ENCODE measurements at places on chromosomes 2 and 18.

- no peak for DNase-seq
Observed at GRCh38 chr2:137693534-137693933, 270.7 kb upstream of the HNMT start.

GRCh38 chr2:121038031-121038430 is 247.0 kb downstream of the TFCP2L1 start:
- DNase-seq = no peak

GRCh38 chr2:97656905-97657587 is 6.8 kb downstream of the ACTR1B start:
- DNase-seq = no peak

- no peak for DNase-seq
Observed at GRCh38 chr2:182668671-182669070, 47.4 kb upstream of the DNAJC10 start.

DNA sequence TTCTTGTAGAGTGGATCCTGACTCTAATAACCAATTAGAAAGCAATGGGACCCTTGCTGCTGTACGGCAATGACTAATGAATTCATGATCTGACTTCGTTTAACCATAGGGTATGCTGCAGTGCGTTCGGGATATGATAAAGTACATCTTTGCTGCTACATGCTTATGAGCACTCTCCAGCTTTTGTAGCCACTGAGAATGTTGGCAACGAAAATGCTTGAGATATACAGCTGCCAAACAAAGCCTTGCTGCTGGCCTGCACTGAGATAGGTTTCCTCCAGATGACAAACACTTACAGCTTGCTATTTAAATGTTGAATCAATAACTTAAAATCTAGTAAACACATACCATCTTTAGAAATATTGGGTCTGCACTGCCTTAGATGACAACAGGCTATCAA is 372.4 kb upstream of the SLC8A1 start:
- no peak for DNase-seq

DNA sequence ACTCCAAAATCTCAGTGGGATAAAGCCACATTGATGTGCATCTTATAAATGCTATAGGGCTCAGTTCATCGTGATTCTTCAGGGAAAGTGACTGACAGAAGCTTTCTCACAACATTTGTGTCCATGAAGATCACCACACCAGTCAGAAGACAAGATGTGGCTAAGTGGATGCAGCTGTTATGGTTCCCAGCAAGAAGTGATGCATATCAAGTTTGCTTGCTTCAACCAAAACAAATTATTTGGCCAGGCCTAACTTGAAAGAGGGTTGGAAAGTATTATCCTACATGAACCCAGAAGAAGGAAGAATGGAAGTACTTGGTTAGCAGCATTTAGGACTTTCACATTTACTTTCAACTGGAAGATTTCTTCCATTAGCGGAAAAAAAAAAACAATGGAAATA is 210.0 kb upstream of the ACVR2A start:
- no peak for DNase-seq

DNA sequence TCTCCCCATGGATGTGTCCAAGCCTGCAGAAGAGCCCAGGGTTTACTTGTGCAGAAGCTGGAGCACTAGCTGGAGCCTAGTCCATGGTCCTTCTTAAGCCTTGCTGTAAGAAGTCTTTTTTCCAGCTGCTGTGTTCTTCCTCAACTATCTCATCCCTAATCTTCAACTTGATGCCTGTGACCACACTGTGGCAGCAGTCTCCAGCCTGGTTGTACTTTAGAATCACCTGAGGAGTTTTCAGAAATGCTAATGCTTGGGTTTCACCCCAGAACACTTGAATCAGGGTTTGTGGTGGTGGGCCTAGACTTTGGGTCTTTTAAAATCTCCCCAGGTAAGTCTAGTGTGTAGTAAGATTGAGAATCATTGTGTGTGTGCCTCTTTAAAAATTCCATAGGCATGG is 173.6 kb downstream of the ADCYAP1 start:
- no peak for DNase-seq

DNA sequence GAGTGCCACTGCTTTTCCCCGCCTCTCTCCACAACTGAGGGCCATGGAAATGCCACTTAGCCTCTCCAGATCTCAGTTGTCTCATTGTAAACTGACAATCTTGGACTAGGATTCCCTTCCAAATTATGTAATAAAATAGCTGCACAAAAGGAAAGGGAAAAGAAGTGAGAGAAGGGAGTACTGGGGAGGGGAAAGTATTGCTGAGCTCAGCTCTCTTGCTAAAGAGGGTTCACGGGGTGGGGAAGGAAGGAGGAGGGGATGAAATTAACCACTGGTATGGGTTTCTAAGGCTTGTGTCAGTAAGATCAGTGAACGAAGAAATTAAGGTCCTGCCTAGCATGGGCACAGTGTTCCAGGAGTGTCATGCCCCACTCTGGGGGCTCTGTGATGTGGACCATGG is 417.3 kb downstream of the TGIF1 start:
- DNase-seq = no peak

GRCh38 chr18:21605213-21605612 is 4.7 kb upstream of the ESCO1 start:
- no peak for DNase-seq

- DNase-seq = no peak
Observed at GRCh38 chr2:136173126-136173525, 55.2 kb upstream of the CXCR4 start.

- DNase-seq = no peak
Observed at GRCh38 chr2:159661286-159661685, 44.9 kb upstream of the BAZ2B start.

DNA sequence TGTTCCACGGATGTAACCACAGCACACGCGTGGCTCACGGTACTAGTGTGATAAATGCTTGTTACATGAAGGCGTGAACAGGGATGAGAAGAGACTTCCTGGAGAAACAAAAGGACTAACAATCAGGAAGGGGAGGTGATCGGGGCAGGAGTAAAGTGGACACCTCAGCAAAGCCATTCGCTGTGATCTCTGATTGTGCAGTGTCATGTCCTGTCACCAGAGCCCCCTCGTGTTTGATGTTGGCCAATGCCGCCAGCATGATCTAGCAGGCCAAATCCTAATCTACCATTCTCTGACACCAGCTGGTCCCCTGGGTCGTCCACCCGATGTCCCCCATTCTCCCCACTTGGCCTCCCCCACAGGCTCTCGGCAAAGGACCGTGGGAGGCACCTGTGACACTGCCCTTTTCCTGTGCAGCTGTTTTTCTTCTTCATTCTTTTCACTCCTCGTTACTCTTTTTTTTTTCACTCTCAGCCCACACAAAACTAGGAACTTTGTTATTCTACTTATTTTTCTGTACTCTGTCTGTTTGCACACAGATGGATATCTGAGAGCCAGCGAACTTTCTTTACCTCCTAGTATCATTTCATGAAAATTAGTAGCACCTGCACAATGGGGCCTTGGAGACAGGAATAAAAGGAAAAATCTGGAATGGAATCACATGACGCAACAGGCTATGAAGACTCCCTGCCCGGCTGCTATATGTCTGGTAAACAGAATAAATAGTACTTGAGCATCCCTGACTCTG is 146.8 kb downstream of the TGIF1 start:
- no peak for DNase-seq

- no peak for DNase-seq
Observed at GRCh38 chr2:28322051-28322450, 70.6 kb upstream of the FOSL2 start.

GRCh38 chr18:52427521-52428175 is 87.7 kb downstream of the DCC start:
- no peak for DNase-seq

DNA sequence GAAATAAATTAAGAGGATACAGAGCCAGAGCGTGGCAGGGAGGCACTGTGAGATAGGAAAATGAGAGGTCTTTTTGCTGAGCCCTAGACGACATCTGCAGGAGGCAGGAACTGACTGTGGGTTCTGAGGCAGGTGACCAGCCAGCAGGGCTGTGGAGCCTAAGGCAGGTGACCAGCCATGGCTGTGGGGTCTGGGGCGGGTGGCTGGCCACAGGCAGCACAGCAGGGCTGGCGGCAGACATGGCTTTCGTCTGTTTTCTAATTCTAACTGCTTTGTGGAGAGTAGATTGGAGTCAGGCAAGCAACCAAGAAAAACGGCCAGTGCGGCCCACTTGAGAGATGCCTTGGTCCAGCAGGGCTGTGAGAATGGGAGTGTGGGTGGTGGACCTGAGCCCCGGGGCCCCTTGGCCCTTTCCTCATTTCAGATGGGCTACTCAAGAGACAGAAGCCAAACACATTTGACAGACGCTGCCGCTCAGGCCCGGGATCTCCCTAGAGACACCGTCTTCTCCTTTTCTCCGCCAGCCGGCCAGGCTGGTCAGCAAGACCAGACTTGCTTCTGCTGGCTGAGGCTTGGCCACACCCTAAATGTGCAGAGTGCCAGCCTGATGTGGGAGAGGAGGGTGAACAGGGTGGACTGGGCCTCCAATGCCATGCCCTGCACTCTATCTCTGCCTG is 19.7 kb upstream of the GNAL start:
- no peak for DNase-seq

DNA sequence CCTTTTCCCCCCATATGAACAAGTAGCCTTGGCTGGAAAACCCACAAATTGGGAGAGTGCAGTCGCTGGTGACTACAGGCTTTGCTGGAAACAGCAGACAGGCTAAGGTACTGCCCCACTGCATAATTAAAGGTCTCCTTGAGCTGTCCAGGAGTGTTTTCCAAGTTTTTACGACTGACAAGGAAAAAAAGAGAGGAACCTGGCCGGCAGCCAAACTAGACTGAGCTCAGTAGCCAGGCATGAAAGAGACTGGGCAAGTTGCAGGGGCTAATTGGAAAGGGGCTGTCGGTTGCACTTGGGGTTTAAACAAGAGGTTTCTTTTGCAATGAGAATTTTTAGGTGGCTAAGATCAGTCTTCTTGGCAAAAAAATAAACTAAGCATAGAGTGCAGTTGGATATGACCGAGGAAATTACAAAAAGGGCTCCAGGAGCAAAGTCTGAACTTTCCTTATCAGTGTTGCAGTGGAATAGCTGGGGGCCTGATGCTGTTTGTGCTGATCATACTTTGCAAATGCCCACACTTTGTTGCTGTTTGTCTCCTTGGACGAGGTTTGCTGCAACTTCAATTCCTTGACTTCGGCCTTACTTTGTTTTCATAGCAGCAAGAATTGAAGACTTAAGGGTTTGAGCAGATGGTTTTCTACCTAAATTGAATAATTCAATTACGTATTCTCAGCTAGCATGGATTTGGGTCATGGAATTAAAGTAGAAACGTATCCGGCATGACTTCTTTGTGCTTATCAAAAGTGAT is 2.1 kb downstream of the GULP1 start:
- DNase-seq = peak; percentile 68

DNA sequence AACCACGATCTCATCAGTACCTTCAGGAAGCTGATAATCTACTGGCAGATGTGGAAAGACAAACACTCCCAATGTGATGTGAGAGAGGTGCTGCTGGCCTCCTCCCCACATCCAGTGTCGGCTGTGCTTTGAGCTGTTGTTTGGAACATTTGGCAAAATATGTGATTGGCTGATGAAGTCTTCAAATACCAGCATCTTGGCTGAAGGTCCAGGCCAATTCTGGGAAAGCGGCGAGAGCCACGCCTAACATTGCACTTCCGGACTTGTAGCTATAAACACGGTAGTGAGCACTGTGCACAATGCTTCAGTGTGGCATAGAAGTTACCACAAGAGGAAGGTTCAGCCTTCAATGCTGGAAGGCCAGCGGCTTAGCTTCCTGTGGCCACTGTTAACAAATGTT is 198.8 kb downstream of the DCDC2C start:
- DNase-seq = no peak

- DNase-seq = no peak
Observed at GRCh38 chr18:41906528-41907146, 48.4 kb upstream of the PIK3C3 start.

GRCh38 chr18:10793730-10794370 is 268.0 kb downstream of the NAPG start:
- DNase-seq = no peak

DNA sequence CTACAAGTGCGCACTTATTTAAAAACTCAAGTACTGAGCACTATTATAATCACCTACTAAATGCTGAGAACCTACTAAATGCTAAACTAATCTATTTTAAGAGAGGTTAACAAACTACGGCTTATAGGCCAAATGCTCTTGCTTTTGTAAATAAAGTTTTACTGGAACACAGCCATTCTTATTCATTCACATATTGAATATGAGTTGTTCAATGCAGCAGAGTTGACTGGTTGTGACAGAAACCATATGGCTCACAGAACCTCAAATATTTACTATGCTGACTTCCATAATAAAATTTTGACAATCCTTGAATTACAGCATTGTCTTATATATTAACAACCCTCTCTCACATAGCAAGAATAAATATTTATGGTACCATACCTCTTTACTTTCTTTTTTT is 103.2 kb downstream of the ZNF521 start:
- DNase-seq = no peak

DNA sequence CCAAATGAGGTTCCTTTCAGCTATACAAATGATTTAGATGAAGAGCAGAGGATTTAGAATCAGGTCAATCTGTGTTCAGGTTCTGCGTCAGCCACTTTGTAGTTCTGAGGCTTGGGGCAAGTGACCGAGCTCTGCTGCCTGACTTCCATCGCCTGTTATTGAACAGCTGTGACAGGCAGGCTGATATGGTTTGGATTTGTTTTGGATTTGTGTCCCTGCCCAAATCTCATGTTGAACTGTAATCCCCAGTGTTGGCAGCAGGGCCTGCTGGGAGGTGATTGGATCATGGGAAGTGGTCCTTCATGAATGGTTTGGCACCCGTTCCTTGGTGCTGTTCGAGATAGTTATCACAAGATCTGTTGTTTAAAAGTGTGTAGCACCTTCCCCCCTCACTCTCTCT is 18.6 kb downstream of the TYMS start:
- DNase-seq = no peak

- DNase-seq = no peak
Observed at GRCh38 chr18:3624935-3625741, 175.2 kb downstream of the TGIF1 start.

DNA sequence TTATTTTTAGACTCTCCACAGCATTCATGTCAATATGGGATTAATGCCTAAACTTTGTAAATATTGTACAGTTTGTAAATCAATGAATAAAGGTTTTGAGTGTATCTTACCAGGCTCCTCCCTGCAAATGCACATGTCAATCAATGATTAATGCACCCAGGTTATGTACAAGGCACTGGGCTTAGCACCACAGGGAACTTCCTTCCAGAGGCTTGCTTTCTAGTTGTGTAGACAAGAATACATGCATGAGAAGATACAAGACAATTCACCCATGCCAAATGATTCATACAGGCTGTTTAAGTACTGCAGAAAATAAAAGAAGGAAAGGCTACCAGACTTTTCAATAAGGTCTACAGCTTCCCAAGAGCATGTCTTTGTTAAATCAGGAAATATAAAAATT is 114.1 kb downstream of the MMADHC start:
- DNase-seq = no peak

GRCh38 chr2:19547321-19547720 is 188.9 kb upstream of the OSR1 start:
- no peak for DNase-seq
